ENCODE measurements at places on chromosomes 5 and 9.

DNA sequence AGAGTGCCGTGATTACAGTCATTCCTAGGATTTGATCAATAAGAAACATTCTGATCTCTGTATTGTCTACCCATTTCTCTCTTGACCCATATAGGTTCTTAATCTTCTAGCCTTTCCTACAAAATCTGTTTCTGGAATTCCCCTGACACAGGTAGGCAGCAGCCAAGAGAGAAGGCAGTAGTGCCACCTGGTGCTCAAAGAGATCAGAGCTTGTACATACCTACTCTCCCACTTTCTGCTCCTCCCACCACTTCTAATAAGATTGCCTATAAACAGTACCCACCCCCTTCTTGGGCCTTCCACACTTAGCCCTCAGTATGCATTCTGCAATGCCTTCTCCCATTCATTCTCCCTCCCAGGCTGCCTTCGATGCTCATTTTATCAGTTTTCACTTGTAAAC, 117.4 kb upstream of the RORB start:
- peak; percentile 91 for DNase-seq

DNA sequence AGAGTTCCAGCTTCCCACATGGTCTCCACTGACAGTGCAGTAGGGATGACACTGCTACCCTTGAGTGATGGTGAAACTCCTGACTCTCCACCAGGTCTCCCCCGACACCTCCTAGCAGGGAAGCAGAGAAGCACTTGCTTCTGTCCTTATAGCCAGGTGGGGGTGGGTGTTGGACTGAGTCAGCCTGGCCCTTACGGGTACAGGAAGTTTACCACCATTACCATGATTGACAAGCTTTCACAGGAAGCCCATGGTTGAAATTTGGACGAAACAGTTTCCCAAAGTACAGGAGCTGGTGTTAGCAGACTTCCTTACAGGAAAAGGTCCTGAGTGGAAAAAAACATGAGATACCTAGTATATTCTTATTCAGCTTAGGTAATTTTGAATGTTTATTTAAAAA, 3.1 kb upstream of the FBXL7 start:
- DNase-seq, result no peak

GRCh38 chr9:37107701-37108100, 12.7 kb upstream of the ZCCHC7 start:
- DNase-seq, result no peak

- DNase-seq, result no peak
Measured at GRCh38 chr5:79827159-79827629, 137.6 kb downstream of the CMYA5 start.

DNA sequence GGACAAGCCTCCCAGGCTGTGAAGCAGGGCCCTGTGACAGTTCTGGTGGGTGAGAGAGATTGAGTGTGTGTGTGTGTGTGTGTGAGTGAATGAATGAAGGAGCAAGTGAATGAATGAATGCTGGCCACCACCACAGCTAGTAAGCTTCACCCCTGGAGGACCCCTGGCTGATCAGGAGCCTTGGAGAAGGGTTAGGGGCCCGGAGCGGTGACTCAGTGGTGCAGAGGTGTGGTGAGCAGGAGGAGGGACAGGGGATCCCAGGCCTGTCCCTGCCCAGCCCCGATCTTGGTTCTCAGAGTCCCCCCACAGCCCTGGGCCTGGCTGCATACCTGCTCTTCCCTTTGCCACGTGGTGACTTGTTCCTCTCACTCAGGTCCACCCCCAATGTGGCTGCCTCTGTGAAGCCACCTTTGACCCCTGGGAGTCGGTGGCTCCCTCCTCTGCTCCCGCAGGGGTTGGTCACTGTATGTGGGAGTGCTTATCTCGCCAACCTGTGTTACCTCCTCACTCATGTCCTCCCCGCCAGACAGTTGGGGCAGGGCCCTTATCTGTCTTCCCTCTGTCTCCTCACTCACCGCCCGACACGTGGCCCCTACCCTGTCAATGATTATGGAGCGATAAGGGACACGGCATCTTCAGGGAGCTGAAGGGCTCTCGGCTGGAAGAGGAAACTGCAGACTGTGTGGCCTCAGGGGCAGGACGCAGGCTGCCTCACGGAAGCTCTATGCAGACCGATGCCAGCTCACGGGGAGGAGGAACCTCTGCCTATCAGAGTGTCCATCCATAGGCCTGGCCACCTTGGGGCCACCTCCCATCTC, 99.9 kb upstream of the PITX1 start:
- no peak for DNase-seq

GRCh38 chr5:148829734-148830133, 3.3 kb downstream of the ADRB2 start:
- DNase-seq, result no peak

DNA sequence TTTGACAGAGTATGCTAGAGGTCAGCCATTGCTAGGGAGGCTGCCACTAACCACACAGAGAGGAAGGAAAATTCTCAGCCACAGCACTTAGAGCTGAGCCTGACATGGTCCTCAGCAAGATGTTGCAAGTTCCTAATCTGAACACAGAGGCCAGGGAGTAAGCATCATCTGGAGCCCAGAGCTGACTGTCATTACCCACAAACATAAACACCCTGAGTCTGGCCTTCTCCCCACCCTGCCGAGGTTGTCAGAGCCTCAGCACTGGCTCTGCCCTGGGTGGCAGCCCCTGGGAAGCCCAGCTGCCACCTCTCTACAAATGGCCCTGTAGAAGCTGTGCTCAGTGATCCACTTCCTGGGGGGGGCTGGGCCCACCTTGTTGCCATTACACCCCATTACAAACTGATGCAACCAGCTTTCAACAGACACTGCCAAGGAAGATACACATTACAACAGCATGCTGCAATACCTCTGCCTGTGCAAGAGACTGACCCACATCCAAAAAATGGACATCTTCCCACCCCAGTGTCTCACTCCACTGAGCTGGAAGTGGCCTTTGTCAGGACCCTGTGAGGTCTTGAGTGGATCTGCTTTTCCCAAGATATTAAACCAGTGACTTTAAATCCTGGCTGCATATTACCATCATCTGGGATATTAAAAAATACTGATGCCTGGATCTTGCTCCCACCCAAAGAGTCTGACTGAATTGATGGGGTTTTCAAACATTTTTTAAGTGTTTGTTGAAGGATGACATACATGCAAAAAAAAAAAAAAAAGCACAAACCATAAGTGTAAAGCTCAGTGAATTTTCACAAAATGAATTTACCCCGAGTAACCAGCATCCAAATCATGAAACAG, 33.0 kb downstream of the IRF1 start:
- no peak for DNase-seq

DNA sequence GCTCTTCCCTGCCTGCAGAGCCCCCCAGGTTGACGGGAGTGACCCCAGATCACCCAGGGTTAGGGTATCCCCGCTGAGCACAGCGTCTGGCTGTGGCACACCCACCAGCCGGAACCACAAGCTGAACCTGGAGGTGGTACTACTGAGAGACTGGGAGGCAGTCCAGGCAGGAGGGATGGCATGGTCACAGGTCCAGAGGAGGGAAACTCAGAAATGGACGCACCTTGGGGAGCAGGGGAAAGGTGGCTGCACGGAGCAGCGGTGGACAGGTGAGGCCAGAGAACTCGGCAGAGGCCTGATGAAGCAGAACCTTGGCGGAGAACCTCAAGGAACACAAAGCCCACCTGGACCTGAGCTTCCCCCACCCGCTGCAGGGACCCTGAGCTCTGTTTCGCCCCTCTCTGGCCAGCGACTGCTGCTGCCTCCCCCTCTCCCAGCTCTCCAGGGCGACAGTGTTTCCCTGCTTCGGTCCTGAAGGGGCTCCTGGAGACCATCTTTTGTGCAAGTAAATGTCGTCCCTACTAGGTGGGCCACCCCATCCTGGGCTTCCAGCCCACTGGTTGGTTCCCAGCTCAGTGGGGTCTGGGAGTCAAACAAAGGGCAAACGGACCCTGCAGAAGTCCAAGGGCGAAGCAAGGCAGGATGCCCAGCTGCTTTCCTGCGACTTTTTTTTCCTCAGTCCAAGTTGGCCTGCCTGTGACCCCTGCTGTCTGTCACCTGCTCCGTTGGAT, 845 bp downstream of the ADGRD2 start:
- no peak for DNase-seq

DNA sequence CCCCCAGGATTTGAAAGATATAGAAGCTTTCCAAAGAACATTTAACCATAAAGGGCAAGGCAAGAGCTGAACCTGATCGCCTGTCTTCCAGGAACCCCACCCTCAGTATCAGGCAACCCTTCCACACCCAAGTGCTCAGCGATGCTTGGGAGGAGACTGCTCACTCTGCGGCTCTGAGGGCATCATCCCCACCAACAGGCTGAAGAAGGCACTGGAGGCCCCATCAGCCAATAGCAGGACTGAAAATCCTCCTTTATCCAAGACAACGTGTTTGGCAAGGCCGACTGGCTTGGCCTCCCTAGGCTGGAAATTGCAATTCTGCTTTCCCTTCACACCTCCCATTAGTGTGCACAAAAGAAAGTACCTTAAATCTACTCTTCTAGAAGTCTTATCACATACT, 1.4 kb upstream of the PPP2CA start:
- peak; percentile 74 for DNase-seq

GRCh38 chr5:86118542-86118941, 499.2 kb upstream of the COX7C start:
- DNase-seq, result peak; percentile 16

- no peak for DNase-seq
Measured at GRCh38 chr5:78630047-78630446, 18.5 kb downstream of the LHFPL2 start.

DNA sequence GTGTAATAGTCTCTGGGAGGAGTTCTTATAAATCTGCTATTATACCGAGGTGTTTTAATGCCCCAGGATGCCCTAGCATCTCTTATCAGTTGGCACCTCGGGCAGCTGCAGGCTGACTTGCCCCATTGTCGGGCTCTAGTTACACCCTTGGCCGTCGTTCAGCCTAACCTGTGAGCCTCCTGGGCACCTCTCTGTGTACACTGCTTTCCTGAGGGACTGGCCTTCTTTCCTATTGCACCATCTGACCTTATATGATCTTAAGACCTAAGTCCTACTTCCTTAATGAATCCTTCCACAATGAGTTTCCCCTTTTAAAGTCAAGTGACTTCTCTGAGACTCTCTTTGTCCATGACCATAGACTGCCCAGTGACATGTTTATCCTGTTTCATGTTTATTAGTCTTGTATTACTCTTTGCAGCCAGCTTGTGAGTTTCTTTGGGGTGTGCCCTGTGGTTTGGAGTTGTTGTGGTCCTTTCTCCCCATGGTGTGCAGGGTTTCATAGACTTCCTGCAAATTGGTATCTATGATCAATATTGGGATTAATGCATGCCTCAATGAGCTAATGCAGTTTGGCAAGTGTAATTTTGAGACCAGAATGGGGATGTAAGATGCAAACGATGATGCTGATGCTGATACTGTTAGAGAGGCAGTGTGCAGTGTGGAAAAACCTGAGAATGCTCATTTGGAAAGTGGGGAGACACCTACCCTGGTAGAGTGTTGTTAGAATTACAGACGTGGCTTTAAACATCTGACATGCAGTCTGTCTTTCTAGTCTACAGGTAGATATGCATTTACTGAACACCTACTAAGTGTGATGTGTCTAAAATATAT, 4.9 kb downstream of the DAPK1 start:
- DNase-seq, result no peak

- DNase-seq, result peak; percentile 78
Measured at GRCh38 chr9:88534456-88535225, at the start of gene NXNL2. Gene NXNL2, plus strand, starts transcription at chr9:88535178. Its CDS starts 257 bp downstream, at chr9:88535435.

DNA sequence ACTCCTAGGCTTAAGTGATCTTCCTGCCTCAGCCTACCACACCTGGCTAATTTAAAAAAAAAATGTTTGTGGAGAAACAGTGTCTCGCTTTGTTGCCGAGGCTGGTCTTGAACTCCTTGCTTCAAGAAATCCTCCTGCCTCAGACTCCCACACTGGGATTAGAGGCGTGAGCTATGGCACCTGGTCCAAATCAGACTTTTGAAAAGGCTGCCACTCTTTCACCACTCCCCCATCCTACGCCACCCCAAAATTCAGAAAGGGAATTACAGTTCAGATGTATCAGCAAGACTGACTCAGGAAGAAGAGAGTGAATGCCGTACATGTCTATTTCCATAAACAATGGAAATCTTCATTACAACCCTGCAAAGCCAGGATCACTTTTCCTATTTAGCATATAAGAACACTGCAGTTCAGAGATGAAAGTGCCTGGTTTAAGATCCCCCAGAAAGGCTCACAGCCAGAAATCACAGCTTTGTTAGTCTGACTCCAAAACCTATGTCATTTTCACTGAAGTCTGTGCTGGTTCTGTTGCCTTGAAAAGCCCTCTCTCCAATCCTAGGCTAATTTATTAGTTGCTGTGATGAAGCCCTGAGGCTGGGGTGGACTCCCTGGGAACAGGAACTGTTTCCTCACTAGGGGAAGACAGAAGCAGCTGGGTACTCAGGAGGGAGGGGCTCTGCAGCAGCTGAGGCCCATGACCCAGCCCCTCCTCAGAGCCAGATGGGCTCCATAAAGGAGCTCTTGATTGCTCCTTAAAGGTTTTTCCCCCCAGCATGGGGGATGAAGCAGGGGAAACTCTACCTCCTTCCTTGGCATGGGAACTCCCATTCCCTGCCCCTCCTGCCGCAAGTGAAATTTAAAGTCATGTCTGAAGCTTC, 3.1 kb downstream of the FBLL1 start:
- DNase-seq, result peak; percentile 83

- DNase-seq, result no peak
Measured at GRCh38 chr5:133565993-133566392, 46.3 kb downstream of the FSTL4 start.

- DNase-seq, result peak; percentile 74
Measured at GRCh38 chr5:107604990-107605389, 65.7 kb downstream of the EFNA5 start.

GRCh38 chr5:74042559-74042958, 416.6 kb downstream of the ARHGEF28 start:
- DNase-seq, result no peak

- DNase-seq, result no peak
Measured at GRCh38 chr5:57445705-57446037, 36.9 kb downstream of the ACTBL2 start.

GRCh38 chr9:3342159-3342777, 183.5 kb downstream of the RFX3 start:
- no peak for DNase-seq

- DNase-seq, result peak; percentile 64
Measured at GRCh38 chr5:56838409-56839039, 23.2 kb downstream of the MAP3K1 start.

- DNase-seq, result peak; percentile 77
Measured at GRCh38 chr9:114681594-114682332, at the start of gene TEX48. Gene TEX48, minus strand, starts transcription at chr9:114682192. Its CDS starts 10,469 bp downstream, at chr9:114671723.

- no peak for DNase-seq
Measured at GRCh38 chr5:150500328-150500841, 7.5 kb upstream of the NDST1 start.

DNA sequence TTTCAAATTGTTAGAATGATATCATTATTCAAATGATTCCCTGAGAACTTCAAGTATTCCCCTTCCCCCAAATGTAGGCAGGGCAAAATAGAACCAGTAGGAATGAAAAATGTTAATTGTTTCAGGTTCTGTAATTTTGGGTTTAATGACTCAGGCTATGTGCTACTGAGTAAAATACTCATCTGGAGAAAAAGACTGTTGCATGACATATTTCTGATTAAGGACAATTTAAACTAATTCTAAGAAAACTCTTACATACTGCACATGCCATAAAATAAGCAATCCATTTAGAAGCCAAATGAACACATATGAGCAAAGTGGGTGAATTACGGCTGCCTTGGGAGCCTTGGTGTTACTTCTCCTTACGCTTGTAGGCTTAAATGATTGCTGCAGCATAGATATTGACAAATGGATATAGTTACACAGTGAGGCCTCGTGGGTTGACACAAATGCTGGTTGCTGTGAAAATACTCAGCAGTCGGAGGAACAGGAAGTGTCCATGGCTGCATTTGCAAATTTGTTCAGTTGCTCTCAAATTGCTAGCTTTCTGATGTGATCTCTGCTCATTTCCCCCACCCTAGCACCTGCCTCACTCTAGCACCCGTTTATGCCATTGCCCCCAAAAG, 174.9 kb upstream of the DMAC1 start:
- no peak for DNase-seq
